RPMI8226 (cell line): ENCODE measurements at places on chromosomes 5 and 9.

DNA sequence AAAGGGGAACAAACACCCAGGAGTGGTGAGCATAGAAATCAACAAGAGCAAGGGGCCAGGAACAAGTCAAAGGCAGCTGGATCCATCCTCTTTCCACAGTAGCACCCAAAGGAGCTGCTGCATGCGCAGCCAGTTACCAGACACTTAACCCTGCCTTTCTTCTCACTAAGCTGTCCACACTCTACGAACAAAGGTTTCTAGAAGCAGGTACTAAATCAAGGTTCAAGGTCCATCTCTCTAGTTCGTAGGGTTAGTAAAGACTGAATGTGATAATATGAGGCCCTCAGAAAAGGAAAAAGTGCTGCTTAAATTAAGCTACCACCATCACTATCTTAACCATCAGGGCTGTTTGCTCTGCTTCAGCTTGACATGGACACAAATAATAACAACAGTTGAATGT, 121.2 kb upstream of the NIPBL start:
- DNase-seq: no peak

DNA sequence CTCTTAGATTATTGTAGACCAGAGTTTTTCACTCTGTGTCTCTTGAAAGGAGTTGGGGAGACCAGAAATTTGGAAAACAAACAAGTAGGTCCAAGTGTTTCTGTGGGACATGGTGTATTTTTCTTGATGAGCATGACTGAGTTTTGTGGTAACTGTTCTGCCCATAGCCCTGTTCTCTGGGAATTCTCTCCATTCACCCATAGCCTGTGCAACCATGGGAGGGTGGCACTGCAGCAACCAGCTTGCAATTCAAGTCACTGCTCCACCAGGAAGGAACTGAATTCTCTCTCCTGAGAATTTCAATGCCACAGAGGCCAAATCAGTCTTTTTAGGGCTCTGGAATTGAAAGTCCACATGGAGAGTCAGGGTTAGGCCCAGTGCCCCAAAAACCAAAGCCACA, 475.3 kb upstream of the TRPC7 start:
- no peak for DNase-seq

GRCh38 chr5:101346906-101347305, 443.8 kb upstream of the ST8SIA4 start:
- no peak for DNase-seq

DNA sequence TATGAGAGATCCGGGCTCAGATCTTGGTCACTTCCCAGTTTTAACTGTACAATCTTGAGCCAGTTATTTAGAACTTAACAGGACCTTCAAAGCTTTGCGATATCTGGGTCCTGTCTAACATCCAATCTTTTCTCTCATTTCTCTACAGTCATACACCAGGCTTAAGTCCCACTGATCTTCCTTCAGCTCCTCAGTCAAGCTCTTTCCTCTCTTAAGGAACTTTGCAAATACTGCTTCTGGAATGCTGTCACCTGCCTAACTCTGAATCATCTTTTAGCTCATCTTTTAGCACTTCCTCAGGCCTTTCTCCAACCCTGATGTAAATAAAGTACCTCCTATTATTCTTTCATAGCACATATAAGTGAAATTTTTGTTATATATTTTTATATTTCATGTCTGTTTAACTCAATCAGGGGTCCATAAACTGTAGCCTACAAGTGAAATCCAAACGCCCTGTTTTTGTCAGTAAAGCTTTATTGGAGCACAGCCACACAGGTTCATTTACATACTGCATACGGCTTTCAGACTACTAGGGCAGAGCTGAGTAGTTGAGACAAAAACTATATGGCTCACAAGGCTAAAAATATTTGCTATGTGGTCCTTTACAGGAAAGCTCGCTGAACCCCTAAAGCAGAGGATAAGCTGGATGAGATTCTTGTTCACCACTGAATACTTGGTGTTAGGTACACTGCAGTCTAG, 63.5 kb downstream of the MEF2C start:
- DNase-seq: peak; percentile 47

GRCh38 chr5:45038366-45038987, 229.7 kb downstream of the MRPS30 start:
- DNase-seq: peak; percentile 64

- no peak for DNase-seq
Observed at GRCh38 chr9:128358861-128359260, 12.3 kb upstream of the URM1 start.

DNA sequence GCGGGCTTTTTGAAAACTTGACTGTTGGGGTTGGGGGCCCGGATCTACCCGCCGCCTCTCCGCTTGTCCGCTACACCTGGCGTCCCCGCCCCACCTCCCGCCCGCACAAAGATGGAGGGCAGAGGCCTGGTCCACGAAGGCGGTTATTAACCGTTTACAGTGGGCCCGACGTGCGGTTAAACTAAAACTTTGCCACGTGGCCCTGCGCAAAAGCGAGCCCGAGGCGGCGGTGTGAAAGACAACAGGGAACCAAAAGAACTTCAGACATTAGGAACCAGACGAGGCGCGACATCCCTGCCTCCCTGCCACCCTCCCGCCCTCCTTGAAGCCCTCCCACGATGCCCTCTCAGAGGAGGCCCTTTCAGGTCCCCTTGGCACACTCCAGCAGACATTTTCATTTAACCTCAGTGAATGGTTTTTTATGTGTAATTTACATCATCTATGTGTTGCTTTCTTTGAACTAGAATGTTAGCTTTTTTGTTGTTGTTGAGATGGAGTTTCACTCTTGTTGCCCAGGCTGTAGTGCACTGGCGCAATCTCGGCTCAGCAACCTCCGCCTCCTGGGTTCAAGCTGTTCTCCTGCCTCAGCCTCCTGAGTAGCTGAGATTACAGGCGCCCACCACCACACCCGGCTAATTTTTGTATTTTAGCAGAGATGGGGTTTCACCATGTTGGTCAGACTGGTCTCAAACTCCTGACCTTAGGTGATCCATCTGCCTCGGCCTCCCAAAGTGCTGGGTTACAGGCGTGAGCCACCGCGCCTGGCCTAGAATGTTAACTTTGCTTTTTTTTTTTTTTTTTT, 999 bp upstream of the HNRNPA0 start:
- no peak for DNase-seq

GRCh38 chr9:5492965-5493678, 17.2 kb upstream of the PDCD1LG2 start:
- peak; percentile 43 for DNase-seq

DNA sequence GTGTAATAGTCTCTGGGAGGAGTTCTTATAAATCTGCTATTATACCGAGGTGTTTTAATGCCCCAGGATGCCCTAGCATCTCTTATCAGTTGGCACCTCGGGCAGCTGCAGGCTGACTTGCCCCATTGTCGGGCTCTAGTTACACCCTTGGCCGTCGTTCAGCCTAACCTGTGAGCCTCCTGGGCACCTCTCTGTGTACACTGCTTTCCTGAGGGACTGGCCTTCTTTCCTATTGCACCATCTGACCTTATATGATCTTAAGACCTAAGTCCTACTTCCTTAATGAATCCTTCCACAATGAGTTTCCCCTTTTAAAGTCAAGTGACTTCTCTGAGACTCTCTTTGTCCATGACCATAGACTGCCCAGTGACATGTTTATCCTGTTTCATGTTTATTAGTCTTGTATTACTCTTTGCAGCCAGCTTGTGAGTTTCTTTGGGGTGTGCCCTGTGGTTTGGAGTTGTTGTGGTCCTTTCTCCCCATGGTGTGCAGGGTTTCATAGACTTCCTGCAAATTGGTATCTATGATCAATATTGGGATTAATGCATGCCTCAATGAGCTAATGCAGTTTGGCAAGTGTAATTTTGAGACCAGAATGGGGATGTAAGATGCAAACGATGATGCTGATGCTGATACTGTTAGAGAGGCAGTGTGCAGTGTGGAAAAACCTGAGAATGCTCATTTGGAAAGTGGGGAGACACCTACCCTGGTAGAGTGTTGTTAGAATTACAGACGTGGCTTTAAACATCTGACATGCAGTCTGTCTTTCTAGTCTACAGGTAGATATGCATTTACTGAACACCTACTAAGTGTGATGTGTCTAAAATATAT, 4.9 kb downstream of the DAPK1 start:
- no peak for DNase-seq

DNA sequence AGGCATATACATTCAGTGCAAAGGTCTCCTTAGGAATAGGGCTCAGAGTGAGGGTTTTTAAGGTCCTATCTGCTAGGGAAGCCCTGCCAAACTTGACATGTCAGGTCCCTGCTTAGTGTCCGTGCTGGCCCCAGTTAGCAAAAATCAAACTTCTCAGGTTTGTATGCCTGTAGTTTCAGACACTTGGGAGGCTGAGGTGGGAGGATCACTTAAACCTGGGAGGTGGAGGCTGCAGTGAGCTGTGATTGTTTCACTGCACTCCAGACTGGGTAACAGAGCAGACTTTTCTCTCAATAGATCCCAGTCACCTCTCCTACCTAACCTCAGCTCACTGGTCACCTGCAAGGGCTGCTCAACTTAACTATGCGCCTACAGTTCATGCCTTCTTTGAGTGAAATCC, 18.7 kb upstream of the TMEM245 start:
- DNase-seq: no peak

- DNase-seq: no peak
Observed at GRCh38 chr9:23343226-23343625, 482.8 kb downstream of the ELAVL2 start.
